ENCODE measurements at places on chromosomes 7 and 10. TPM values are rescaled to one million over a fixed set of nuclear protein-coding genes. Genes with fewer than 3 reads are reported as not detected.
A peak's percentile ranks its signal among the peaks of the same experiment; 100 is the strongest.

NUDCD3 gene
- total RNA-seq = 176 TPM

PVRIG gene
- not detected for total RNA-seq

DNA sequence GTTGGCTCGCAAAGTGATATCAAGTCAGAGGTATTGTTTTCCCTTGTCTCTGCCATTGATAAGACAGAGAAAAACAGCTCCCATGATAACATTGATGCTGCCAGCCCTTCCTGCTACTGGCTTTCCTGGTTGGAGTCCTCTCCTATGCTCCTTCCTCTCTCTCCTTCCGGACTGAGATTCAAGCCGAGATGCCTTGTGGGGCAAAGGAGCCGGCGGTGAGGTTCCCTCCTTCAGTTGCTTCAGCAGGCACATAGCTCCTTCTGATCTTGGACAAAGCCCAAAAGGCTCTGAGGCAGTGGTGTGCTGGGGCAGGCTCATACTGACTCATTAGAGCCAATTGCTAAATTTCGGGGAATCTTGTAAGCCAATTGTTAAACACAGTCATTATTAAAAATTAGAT lies 8.8 kb upstream of the ZCCHC24 start:
- no peaks in the 10 kb centered on the region for H3K4me1 ChIP-seq
- no peak for DNase-seq
- H3K36me3 ChIP-seq = no peaks in the 10 kb centered on the region
- no peak overlapping the region for H3K4me3 ChIP-seq
- H3K27me3 ChIP-seq = peaks cover 50% of the 10 kb centered on the region
- H3K27ac ChIP-seq = no peak overlapping the region

GRCh38 chr10:2985729-2986232 lies 81.6 kb upstream of the PFKP start:
- peaks cover 16% of the 10 kb centered on the region for H3K27me3 ChIP-seq
- peaks cover 27% of the 10 kb centered on the region for H3K4me1 ChIP-seq
- H3K36me3 ChIP-seq = peaks cover 7% of the 10 kb centered on the region
- DNase-seq = peak; percentile 74

All from Calu3 (cell line).